ENCODE measurements at places on chromosomes 5 and 9.
A peak's percentile ranks its signal among the peaks of the same experiment; 100 is the strongest.

GRCh38 chr9:6590772-6591384, 54.7 kb downstream of the GLDC start:
- no peak overlapping the region for H3K4me3 ChIP-seq
- H3K27me3 ChIP-seq: no peaks in the 10 kb centered on the region
- no peak for DNase-seq
- no peaks in the 10 kb centered on the region for H3K4me1 ChIP-seq

DNA sequence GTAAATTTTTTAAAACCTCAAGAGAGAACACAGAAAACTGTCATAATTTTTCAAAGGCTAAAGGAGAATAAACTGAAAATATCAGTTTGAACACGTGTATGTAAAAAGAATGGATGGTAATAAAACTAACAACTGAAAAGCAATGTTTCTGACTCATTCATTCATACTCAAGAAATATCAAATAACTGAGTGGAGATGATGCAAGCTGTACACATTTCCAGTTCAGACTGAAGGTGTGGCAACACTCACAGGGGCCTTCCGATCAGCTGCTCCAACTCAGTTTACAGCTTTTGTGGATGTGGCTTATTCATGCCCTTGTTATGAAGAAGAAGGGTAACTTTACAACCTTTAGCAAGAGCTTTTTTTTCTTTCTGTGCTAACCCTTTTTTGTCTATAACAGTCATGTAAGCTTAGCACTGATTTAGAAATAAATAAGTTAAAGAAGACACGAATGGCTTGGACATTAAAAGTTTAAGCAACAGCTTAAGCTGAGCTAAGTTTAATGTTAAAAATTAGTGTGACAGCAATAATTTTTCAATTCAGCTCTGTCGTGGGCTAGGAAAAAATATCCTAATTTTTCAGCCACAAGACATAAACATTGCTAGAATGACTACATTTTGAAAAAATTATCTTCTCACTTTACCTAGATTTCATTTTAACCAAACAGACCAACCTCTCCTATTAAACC, 453.5 kb downstream of the RAB3C start:
- peaks cover 44% of the 10 kb centered on the region for H3K27me3 ChIP-seq
- peaks cover 22% of the 10 kb centered on the region for H3K4me1 ChIP-seq
- no peak for DNase-seq
- H3K4me3 ChIP-seq: no peak overlapping the region

- peaks cover 64% of the 10 kb centered on the region for H3K4me1 ChIP-seq
- no peaks in the 10 kb centered on the region for H3K36me3 ChIP-seq
- no peak for DNase-seq
- H3K27ac ChIP-seq: no peak overlapping the region
- no peak overlapping the region for H3K4me3 ChIP-seq
- no peaks in the 10 kb centered on the region for H3K27me3 ChIP-seq
Observed at GRCh38 chr5:125375143-125375542, 628.7 kb upstream of the ZNF608 start.

DNA sequence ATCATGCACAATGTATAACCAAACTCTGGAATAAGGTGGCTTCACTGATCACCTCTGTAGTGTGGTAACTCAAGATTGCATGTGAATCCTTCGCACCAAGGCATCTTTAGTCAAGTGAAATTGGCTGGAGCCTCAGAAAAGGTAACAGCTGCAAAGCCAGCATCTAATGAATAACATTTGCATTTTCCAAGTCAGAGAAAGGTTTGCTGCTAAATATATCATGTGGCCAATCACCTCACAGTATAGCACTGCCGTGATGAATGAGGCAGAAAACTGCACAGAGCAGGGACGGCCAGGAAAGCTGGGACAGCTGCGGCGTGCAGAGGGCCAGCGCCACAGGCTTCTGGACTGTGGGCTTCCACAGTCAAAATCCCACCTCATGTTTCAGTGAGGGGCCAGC, 18.5 kb downstream of the MRPS27 start:
- no peaks in the 10 kb centered on the region for H3K27me3 ChIP-seq
- peak overlapping the region; percentile 36 for H3K4me3 ChIP-seq
- H3K36me3 ChIP-seq: peaks cover 15% of the 10 kb centered on the region

- no peak overlapping the region for H3K4me3 ChIP-seq
- H3K27ac ChIP-seq: no peak overlapping the region
- peaks cover 41% of the 10 kb centered on the region for H3K4me1 ChIP-seq
- H3K27me3 ChIP-seq: no peaks in the 10 kb centered on the region
- peaks cover 8% of the 10 kb centered on the region for H3K36me3 ChIP-seq
- no peak for DNase-seq
Observed at GRCh38 chr9:89667726-89668125, 62.9 kb downstream of the GADD45G start.

DNA sequence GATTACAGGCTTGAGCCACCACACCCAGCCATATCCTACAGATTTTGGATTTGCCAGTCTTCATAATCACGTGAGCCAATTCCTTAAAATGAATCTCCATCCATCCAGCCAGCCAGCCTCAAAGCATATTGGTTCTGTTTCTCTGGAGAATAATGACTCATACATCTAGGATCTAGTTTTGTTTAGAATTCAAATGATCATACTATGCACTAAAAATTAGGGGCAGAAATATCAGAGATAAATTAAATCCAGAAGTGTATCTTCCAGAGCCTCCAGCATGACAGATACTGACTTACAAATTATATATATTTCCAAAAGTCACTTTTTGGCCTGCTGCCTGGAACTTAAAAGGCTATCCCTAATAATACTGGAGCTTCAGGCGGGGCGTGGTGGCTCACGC, 119.1 kb upstream of the NR5A1 start:
- H3K27me3 ChIP-seq: no peaks in the 10 kb centered on the region
- peak overlapping the region; percentile 57 for H3K27ac ChIP-seq

- DNase-seq: no peak
- H3K27me3 ChIP-seq: peaks cover 2% of the 10 kb centered on the region
- H3K36me3 ChIP-seq: no peaks in the 10 kb centered on the region
- peaks cover 40% of the 10 kb centered on the region for H3K4me1 ChIP-seq
Observed at GRCh38 chr9:87766697-87767096, 40.8 kb downstream of the CTSL start.

DNA sequence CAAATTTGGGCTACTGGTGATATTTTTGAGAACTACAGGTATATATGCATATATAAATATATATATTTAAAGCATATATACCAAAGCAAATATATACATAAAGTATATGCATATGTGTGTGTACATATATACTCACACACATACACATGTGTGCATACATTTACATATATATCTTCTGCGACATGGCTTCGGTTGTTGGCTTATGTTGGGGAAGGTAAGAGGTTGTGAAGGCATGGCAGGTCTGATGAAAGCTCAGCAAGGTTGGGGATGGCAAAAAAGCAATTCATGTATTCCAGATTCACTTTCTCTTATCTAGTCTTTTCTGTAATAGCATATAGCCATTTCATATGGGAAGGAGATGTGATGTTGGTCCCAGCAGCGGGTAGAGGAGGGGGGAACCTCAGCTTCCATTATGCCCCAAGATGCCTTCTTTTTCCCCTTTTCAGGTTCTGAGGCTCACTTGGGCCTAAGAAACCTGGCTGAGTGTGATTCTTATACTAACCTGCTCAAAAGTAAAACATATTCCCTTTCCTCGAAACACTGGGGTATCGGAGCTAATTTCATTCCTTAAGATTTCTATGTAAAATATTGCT, 201.7 kb downstream of the MEF2C start:
- no peak overlapping the region for H3K4me3 ChIP-seq

- no peaks in the 10 kb centered on the region for H3K4me1 ChIP-seq
- H3K36me3 ChIP-seq: peaks cover 25% of the 10 kb centered on the region
- no peak overlapping the region for H3K4me3 ChIP-seq
- H3K27me3 ChIP-seq: no peaks in the 10 kb centered on the region
- H3K27ac ChIP-seq: no peak overlapping the region
- DNase-seq: no peak
Observed at GRCh38 chr9:20921362-20921761, 110.1 kb downstream of the HACD4 start.

GRCh38 chr5:92144824-92145223, 761.7 kb upstream of the ARRDC3 start:
- no peaks in the 10 kb centered on the region for H3K27me3 ChIP-seq
- DNase-seq: no peak
- H3K4me1 ChIP-seq: no peaks in the 10 kb centered on the region
- H3K27ac ChIP-seq: no peak overlapping the region

GRCh38 chr5:97245386-97245785, 62.3 kb upstream of the RIOK2 start:
- no peak overlapping the region for H3K4me3 ChIP-seq
- no peak for DNase-seq
- H3K4me1 ChIP-seq: peaks cover 5% of the 10 kb centered on the region
- H3K36me3 ChIP-seq: peaks cover 7% of the 10 kb centered on the region

GRCh38 chr9:109907810-109908458, 127.9 kb downstream of the PALM2AKAP2 start:
- H3K36me3 ChIP-seq: no peaks in the 10 kb centered on the region
- H3K4me1 ChIP-seq: peaks cover 12% of the 10 kb centered on the region
- no peak for DNase-seq
